ENCODE measurements at places on chromosomes 4 and X.
A peak's percentile ranks its signal among the peaks of the same experiment; 100 is the strongest.

DNA sequence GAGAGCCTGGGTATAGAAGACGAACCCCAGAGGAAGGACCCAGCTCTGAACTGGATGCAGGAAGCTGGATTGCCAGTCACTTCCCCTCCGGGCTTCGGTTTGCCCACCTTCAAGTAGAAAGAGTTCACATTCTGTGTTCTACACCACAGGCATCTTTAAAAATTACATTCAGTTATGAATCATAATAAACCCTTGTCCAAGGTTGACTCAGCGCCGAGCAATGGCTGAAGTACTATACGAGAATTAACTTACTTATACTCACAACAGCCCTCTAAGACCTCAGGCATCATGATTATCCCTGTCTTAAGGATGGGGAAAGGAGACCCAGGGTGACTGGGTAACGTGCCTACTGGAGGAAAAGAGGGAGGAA, 72.5 kb downstream of the EVC2 start:
- DNase-seq, result no peak

GRCh38 chr4:54709400-54709799, 51.6 kb downstream of the KIT start:
- DNase-seq, result no peak

DNA sequence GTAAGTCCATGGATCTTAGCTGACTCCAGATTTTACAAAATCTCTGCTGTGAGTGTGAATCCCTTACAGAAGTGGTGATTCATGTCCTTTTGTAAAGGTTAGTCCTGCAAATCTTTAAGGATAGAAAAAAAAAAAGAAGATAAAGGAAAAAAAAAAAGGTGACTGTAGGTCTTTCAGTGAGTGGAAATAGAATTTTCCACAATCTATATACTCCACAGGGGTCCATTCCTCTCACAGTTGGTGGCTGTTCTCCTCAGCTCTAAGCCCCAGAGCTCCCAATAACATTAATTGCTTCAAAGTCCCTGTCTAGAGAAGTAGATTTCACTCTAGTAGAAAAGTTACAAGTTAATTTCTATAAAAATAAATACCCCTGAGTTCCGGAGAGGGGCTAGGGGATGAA, 189.1 kb downstream of the NDST4 start:
- DNase-seq, result no peak

GRCh38 chr4:180203349-180203748, 2039.9 kb upstream of the TENM3 start:
- DNase-seq, result no peak

DNA sequence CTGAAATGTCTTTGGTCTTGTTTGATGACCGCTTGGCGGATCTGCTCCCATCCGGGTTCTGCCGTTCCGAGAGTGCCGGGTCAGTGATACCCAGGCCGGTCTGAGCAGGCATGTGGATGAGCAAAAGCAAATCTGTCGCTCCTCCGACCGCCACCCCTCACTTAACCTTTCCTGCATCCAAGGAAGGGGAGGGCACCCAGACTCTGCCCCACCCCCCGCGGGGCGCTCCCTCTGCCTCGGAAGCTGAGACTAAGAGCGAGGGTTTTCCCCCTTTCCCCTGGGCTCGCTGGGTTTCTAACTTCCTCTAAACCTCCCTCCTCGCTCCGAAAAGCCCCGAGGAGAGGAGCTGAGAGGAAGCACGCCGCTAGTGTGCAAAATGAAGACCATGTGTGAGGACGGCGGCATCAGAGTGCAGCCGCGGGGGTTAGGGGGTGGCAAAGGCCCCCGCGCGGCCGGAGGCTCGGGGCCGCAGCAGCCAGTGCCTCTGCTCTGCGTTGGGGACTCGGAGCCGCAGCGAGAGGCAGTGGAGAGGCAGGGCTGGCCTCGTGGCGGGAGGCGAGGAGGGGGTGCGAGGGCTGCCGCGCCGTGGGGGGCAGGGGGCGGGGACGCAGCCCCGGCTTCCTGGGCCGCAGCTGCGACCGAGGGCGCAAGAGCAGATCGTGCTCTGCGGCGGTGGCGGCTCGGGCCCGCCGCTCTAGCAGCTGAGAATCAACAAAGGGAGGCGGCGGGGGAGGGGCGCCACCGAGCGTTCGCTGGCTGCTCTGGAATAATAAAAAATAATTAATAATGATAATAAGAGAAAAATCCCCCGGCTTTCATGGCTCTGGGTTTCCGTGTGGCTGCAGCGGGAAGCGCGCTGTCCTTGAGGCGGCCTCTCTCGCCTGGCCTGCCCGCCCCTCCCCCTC, 55.8 kb upstream of the BCOR start:
- peak; percentile 88 for DNase-seq

- no peak for DNase-seq
Observed at GRCh38 chr4:185286571-185286970, 77.2 kb downstream of the SNX25 start.

DNA sequence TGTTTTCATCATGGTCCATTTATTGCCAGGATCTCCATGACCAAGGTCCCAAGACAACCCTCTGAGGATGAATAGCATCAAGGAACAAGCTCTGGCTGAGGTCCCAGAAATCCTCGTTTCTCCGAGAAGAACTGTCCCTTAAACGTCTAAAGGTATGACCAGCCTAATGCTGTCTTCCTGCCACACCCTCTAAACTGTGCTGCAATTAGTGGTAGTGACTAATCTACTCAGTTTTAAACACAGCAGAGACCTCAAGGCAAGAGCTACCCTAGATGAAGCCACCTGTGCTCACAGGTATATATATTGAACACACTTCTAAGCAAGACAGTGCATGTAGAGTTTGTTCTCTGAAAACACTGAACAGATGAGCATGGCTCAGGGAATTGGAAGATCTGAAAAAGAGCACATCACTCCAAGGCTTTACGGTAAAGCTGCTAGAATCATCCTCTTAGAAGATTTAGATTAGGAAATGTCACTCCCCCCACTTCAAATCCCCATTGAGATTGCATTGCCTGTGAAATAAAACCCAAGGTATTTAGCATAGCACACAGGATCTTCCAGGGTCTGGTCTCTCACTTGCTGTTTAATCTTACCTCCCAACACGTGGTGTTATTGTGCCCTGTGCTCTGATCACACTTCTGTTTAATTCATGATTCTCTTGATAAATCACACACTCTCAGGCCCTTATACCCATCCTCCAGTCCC, 173.9 kb upstream of the VCX3A start:
- no peak for DNase-seq

DNA sequence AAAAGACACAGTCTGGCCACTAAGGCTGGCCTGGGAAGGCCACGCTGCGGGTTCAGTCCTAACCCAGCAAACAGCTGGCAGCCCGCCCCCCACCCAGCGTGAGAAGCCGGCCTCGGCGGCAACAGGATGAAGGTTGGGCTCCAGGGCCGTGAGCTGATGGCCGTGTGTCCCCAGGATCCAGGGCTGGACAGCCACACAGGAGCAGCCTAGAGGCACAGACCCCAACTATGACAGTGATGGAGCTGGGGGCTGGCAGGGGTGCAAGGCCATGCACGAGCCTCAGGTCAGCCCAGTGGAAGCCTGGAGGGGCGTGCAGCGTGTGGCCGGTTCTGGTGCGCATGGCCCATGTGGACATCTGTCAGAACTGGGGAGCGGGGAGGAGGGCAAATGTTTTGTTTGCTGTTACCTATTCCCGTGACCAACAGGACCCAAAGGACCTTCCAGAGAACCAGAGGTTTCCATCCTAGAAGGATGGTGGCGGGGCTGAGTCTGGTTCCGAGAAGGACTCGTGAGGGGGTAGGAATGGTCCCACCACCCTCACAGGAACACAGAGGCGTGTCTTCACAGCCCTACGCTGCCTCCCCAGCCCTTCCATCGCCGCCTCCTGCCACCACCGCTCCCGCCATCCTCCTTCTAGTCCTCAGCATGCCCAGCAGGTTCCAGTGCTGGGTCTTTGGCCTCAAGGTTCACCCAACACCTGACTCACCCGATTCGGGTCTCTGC, 46.5 kb downstream of the ZFYVE28 start:
- no peak for DNase-seq

DNA sequence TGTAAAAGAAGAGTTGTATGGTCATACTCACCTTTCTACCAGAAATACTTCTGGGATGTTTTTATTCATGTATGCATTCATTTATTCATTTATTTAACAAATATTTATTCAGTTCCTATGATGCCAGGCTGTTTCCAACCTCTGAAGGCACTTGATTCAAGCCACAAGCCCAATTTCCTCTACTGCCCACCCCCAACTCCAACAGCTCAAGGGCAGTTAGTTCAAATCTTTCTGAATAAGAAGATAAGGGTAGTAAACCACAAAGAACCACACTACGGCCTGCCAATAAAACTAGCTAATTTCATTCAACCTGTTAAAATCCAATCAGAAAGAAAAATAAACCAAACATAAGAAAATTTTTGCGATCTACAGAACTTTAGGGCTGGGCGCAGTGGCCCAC, 31.2 kb downstream of the LRBA start:
- no peak for DNase-seq
